Smooth muscle cell of the umbilical artery (primary cell): ENCODE measurements at places on chromosomes 12 and 14. TPM values are rescaled to one million over a fixed set of nuclear protein-coding genes. Genes with fewer than 3 reads are reported as not detected.

DAD1 gene
- 225 and 277 TPM in 2 replicates for total RNA-seq

GOLT1B gene
- total RNA-seq: 106 and 114 TPM in 2 replicates

APOLD1 gene
- 3.0 and 4.5 TPM in 2 replicates for total RNA-seq

STAB2 gene
- total RNA-seq: not detected in 2 replicates

ZDHHC22 gene
- total RNA-seq: not detected in 2 replicates

CFAP73 gene
- not detected in 2 replicates for total RNA-seq

GARIN6 gene
- total RNA-seq: not detected in 2 replicates

SNRPF gene
- 7.4 and 7.7 TPM in 2 replicates for total RNA-seq

KRT72 gene
- total RNA-seq: not detected in 2 replicates

NANOG gene
- total RNA-seq: not detected in 2 replicates

KRT3 gene
- not detected in 2 replicates for total RNA-seq

CISTR gene
- not detected in 2 replicates for total RNA-seq

RD3L gene
- total RNA-seq: not detected in 2 replicates

HCAR3 gene
- not detected in 2 replicates for total RNA-seq

LMO3 gene
- total RNA-seq: 0.14 and 2.1 TPM in 2 replicates

SLC24A4 gene
- total RNA-seq: not detected in 2 replicates

KLRC3 gene
- not detected in 2 replicates for total RNA-seq

DLST gene
- 59.7 and 95.5 TPM in 2 replicates for total RNA-seq

CNTN1 gene
- 3.6 and 11.8 TPM in 2 replicates for total RNA-seq

ANKRD33 gene
- not detected in 2 replicates for total RNA-seq

LALBA gene
- total RNA-seq: not detected in 2 replicates
